ENCODE measurements at places on chromosomes 12 and 14.
A peak's percentile ranks its signal among the peaks of the same experiment; 100 is the strongest.

- no peak for DNase-seq
These were observed at the start of gene IFNG for GRCh38 chr12:68159681-68160304. IFNG (minus strand) TSS chr12:68159740; CDS start chr12:68159615, 125 bp downstream.

DNA sequence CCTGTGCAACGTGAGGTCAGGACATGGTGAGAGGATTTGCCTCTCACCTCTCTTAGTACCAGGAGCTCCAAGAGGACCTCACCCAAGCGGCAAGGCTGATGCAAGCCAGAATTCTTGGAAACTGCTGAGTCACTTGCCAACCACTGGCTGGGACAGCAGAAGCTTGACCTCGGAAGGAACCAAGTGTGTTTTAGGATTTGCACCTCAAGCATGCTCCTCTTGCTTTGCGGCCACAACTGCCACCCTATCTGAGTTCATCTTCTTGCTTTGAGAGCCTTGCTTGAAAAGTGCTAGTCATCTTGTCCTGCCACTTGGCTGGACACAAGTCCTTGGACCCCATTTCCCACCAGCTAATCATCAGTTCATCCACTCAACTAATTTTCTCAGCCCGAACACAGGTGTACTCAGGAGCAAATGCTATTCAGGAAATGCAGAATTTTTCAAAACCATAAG, 195.8 kb downstream of the SLC25A21 start:
- no peak for DNase-seq

GRCh38 chr12:111218499-111218898, 150.4 kb downstream of the PHETA1 start:
- no peak for DNase-seq

DNA sequence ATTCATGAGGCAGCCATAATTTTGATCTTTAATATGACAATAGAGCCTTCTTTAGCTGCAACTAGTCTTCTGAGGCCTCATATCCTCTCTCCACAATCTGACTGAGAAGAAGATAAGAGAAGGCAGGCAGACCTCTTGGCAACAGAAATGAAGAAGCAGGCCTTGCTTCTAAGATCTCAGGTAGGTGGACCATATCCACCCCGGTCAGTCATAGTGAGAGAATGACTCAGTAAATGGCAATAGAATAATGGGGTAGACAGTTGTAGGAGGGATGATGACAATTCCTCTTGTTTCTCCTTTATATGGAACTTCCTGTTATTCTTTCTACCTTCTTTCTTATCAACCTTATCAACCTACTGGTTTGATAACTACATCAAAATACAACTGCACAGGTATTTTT, 246.7 kb upstream of the G2E3 start:
- DNase-seq: no peak

GRCh38 chr14:80576401-80576800, 365.1 kb upstream of the DIO2 start:
- no peak for DNase-seq

GRCh38 chr12:108516511-108517275, 1.6 kb downstream of the FICD start:
- DNase-seq: no peak

DNA sequence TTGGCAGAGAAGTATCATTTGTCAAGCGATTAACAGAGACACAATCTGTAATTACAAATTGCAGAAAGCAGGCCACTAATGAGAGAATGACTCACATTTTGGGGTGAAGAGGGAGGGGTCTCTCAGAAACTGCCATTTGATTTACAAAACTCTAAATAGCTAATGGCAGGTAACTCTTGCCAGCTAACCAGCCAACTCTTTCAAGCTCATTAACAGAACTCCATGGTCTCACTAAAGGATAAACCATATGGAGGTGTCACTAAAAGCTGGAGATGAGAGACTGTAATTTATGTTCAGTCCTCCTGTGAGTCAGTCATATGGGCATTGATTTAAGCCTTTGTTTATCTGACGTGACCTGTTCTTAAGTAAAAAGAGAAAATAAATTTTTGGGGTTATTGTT, 336.4 kb downstream of the FOXG1 start:
- no peak for DNase-seq

GRCh38 chr14:68362846-68363245, 430.0 kb downstream of the ZFP36L1 start:
- no peak for DNase-seq

DNA sequence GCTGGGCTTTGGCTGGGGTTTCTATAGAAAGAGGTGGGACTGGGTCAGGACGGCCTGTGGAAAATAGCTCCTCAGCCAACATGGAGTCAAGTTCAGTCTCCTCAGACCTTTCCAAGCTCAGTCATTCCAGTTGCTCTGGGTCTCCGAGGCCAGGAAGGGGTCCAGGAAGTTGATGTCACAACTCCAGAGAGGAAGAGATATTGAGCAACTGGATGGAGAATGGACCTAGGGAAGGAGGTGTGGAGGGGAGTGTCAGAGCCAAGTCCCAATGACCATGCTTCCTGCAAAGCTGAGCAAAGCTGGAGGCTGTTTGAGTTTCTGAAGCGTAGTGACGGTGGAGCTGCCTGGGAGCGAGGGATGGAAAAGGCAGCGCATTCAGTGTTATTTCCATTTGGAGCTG, 86.1 kb downstream of the SLC24A4 start:
- no peak for DNase-seq

DNA sequence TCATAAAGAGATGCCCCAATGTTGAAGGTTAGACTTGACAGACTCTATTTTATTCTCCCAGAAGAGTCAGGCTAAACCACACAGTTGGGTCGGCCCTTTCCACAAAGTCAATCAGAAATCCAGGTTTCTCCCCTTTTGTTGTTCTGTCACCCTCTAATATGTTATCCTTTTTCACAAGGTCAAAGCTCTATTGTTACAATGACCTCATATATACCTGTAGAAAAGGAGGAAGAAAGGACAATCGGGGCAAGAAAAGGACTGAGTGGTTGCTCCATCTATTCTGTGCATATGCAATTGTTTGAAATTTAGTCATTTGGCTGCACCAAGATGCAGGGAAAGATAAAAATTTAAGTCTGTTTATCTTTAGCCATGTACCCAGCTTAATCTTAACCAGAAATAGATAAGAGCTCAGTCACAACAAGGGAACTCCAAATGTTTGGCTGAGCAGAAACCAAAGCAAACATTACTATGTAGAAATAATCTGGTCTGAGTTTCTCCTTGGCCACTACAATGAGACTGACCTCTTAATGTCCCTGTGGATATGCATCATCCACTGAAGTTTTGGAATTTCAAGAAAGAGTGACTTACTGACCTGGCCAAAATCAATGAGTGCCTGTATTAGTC, 503.7 kb downstream of the GALC start:
- no peak for DNase-seq

DNA sequence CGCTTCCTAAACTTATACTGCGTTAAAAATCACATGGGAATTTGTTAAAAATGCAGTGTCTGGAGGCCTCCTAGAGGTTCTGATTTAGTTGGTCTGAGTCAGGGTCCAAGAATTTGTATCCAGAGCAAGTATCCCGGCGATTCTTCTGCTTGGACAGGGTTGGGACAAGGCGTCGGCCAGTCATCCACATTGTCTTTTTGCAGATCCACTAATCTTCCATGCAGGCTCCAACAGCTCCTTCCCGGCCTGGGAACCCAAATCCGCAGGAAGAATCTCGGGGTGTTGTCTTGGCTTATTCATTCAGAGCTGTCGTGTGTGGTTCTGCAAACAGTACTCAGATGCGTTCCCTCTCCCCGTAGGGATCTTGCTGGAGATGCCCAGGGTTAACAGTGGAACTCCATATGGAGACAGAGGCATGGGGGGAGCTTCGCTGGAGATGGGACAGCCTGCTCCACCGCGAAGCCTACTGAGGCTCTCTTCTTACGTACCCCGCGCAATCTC, 25.3 kb downstream of the GPRC5D start:
- no peak for DNase-seq

DNA sequence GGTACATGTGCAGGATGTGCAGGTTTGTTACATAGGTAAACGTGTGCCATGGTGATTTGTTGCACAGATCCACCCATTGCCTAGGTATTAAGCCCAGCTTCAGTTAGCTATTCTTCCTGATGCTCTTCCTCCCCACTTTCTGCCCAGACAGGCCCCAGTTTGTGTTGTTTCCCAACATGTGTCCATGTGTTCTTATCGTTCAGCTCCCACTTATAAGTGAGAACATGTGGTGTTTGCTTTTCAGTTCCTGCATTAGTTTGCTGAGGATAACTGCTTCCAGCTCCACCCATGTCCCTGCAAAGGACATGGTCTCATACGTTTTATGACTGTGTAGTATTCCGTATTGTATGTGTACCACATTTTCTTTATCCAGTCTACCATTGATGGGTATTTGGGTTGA, 251.7 kb upstream of the NOVA1 start:
- DNase-seq: no peak

- peak; percentile 65 for DNase-seq
These were observed at the start of gene TMPRSS12 for GRCh38 chr12:50842637-50843493. TMPRSS12 (plus strand) TSS chr12:50842926; CDS start chr12:50842965, 39 bp downstream.

DNA sequence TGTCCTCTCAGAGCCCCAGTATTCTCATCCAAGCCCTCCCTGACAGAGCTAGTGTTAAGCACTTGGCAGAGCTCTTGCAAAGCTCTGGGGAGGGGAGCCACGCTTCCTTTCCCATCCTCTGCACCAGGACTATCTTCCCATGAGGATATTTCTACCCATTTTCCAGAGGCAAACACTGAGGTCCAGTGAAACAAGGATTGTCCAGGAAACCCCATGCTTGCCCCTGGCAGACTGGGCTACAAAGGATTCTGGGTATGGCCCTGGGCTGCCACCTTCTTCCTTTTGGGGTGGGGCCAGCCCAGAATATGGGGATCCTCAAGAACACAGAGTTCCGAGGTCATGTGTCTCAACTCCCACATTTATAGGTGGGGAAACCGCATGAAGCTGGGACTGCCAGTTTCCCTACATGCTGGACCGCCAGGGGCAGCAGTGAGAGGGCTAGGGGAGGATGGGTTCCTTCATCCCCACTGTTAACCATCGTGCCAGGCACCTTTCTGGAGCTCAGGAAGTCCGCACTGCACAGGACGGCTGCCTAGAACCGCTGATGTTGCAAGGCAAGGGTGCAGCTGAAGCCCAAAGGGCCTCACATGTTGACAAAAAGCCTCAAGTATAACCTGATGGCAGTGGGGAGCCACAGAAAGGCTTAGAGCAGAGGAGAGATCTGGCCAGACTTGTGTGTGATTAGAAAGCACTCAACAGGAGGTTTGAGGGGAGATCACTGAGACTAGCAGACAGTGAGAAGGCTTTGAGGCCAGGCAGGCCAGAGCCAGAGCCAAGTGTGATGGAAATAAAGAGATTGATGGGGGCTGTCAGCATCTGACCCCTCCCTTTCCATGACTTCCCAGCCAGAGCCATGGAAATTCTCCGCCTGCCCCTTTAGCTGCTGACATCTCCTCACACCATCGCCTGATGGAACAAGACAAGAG, 5.5 kb upstream of the CCDC85C start:
- no peak for DNase-seq

- no peak for DNase-seq
These were observed 17.8 kb downstream of the SINHCAF start for GRCh38 chr12:31308116-31308515.

DNA sequence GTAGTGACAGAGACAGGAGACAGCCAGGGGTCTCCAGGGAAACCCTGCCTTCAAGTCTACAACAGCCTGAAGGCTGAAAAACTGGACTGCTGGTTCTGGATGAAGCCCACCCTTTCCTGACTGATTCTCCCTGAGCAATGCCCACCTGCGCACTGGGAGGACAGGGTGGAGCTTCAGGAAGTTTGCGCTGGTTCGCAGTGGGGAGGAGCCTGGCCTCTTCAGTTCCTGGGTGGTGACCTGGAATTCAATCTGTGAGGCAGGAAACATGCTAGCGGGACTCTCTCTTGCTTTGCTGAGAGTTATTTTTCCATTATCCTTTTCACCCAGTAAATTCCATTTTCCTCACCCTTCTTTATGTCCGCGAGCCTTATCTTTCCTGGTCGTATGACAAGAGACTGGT, 600.8 kb downstream of the TRHDE start:
- no peak for DNase-seq

DNA sequence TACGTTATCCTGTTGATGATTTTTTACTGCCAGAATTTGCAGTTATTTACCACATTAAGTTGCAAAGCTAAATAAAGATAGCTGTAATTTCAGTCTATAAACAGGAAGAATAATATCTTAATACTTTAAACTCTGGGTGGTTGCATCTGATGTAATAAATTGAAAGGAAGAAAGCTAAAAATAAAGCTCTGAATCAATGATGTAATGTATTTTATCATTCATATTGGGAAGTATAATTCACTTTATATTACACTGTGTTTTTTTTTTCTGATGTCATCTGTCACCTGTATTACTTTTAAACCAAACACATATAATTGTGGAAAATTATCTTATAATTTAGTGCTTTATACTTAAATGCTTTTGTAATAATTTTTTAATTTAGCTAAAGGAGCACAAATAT, 37.1 kb downstream of the PDZRN4 start:
- DNase-seq: no peak

DNA sequence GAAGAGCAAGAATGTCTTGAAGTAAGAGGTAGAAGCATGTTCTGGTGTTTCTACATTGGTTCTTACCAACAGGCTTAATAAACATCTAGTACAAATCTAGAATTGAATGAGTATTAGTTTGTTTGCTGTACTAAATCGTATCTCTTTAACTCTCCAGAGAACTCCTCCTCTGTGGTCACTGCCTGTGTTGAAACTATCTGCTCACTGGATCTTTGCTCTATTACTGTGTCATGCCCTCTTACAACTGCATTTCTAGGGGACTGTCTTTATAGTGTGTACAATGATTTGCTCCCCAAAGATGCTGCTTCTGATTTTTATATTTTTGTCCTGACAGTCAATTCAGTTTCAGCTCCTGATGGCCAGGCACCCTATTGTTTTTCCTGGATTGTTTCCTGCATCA, 50.1 kb upstream of the E2F7 start:
- DNase-seq: no peak

DNA sequence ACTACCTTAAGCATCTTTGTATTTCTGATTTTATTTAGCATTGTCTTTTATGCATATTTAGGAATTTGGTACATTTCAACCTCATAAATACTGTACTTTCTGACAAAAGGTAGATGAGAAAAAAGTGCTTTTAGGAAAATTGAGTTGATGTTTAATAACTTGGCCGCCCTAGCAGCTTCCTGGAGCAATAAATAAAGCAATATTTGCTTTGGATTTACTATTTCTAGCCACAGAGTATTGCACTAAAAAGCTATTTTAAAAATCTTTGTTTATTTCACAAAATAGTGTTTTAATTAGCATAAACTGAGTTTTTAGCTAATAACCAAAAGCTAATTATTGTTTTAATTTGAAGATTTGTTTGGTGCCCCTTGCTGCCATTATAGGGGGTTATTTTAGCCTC, 9.5 kb downstream of the PAPOLA start:
- DNase-seq: no peak

DNA sequence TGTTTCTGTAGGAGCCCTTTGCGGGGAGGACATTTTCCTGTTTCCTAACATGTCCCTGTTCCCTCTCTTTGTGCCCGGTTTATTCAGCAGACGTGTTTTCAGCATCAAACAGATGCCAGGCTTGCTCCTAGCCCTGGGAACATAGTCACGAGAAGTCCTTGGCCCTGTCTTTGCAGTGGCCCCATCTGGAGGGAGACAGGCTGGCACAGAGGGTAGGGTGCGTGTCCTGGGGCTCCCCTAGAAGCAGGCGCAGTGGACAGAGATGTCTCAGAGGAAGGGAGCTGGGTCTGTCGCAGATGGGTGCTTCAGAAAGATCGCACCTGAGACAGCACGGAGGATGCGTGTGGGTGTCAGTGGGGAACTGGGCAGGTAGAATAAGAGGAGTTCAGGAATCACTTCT, 75.0 kb upstream of the DYNC1H1 start:
- no peak for DNase-seq

Measured in NCI-H1930 (cell line).